ENCODE measurements at places on chromosomes 1 and 21. TPM values are rescaled to one million over a fixed set of nuclear protein-coding genes. Genes with fewer than 3 reads are reported as not detected.

DNA sequence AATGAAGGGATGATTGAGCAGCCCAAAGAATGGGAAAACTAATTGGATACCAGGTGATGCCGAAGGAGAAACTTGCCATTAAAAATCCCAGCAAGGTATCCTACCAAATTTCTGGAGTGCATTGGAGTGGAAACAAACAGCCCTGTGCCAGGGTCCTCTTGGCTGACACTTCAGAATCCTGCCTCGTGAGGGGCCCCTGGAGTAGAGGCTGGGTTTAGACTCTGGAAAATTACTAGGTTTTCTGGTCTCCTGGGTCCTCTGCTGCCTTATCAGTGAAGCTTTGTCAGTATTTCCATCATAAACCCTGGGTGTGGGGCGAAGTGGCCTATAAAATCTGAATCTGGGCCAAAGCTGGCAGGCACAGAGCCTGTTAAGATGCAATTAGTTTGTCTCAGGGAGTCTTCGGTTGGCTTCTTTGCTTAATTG is 289.2 kb upstream of the USP24 start:
- no peak for DNase-seq

- no peak for DNase-seq
These were observed 46.2 kb downstream of the TRABD2B start for GRCh38 chr1:47951026-47951425.

- no peak for DNase-seq
These were observed 34.7 kb downstream of the ADARB1 start for GRCh38 chr21:45108808-45109781.

DNA sequence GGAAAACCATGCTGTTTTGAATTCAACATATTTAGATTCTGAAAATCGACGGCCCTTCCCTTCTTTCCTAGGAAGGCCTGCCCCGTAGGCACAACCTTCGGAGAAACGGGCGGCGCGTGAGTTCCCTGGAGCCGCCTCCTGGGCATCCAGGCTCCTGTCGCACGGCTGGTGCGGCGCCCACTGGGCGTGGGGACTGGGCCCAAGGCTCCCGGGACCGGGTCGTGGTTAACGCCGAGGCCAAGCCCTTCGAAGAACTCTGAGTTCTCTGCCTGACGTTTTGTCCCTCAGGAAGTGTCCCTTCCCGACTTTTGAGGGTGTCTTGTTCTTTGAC is 19.2 kb upstream of the TBX15 start:
- no peak for DNase-seq

DNA sequence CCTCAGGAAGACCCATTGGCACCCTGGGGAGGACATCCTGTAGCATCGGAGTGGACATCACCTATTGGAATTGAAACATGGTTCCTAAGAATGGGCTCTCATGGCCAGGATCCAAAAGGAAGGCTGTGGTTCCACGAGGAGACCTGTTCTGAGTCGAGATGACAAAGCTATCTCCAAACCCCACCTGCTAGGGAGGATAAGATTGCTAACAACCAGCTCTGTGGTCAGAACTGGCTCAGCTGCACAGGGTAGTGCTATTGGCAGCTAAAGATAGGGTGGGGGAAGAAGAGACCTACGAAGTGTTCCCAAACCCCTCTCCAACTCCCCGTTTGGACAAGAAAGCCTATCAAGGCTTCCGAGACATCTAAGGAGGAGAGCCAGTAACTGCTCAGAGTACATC is 17.7 kb upstream of the C8B start:
- no peak for DNase-seq

- DNase-seq: no peak
These were observed 64.7 kb upstream of the HIVEP3 start for GRCh38 chr1:41983451-41983850.

- DNase-seq: no peak
These were observed 652.2 kb upstream of the USP24 start for GRCh38 chr1:55867304-55867843.

DNA sequence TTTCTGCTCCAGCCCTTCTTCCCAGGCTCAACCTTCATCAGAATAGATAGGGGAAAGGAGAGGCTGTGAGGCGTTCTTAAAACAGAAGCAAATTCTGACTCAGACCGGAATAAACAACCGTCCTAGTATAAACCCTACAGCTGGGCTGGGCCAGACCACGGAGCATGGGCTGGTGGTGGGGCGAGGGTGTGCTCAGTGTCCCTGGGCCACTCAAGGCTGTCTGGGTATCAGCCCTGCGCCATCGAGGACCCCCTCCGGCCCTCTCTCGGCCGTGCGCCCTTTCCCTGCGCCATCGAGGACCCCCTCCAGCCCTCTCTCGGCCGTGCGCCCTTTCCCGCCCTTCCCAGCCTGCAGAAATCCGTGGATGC is 36.0 kb downstream of the CAPN2 start:
- peak; percentile 57 for DNase-seq

DNA sequence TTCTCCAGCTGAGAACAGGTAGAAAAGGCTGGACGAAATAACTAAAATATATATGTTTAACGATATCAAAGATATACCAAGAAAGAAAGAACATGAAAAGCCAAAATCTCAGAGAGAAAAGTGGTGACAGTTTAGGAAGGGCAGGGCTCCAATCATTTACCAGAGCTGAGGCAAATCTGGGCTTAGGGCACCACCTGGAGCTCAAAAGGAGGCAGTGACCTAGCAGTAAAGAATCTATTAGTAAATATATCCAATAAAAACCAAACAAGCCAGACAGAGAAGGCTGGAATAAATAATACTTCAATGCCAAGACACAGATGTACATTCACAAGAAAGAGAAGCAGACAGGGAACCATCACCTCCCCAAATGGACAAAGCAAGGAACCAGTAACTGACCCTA is 43.5 kb downstream of the CHIA start:
- peak; percentile 39 for DNase-seq

- DNase-seq: no peak
These were observed 65.8 kb upstream of the VAMP3 start for GRCh38 chr1:7705048-7705907.

DNA sequence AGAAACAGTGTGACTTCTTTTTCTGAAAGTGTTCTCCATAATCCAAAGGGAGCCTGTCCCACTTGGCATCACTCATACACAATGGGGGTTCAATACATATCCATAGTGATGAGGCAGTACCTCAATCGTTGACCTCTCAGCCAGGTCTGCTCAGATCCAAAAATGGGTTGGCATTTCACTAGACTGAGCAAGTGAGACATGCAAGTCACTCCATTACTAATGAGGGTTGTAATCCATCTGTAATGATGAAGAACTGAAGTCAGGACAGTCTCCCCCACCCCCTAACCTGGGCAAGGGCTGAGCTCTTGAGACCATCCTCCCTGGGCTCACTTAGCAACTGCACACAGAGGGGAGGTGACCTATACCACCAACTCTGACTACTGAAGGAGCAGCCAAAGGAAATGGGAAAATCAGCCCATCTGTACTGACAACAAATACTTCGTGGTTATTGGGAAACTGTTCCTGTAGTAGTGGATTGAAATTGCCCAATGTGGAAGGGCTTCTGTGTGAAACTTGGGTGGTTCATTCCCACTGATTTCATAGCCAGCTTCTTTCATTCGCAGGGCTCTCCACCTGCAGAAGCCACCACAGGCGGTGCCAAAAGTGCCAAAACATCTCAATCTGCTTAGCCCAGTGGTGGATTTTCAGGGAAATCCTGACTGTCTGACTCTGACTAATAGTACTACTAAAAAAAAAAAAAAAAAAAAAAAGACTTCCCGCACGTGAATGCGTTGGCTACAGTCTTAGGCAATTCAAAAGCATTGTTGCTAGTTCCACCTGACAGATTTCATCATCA is 5.0 kb downstream of the NGF start:
- DNase-seq: no peak

DNA sequence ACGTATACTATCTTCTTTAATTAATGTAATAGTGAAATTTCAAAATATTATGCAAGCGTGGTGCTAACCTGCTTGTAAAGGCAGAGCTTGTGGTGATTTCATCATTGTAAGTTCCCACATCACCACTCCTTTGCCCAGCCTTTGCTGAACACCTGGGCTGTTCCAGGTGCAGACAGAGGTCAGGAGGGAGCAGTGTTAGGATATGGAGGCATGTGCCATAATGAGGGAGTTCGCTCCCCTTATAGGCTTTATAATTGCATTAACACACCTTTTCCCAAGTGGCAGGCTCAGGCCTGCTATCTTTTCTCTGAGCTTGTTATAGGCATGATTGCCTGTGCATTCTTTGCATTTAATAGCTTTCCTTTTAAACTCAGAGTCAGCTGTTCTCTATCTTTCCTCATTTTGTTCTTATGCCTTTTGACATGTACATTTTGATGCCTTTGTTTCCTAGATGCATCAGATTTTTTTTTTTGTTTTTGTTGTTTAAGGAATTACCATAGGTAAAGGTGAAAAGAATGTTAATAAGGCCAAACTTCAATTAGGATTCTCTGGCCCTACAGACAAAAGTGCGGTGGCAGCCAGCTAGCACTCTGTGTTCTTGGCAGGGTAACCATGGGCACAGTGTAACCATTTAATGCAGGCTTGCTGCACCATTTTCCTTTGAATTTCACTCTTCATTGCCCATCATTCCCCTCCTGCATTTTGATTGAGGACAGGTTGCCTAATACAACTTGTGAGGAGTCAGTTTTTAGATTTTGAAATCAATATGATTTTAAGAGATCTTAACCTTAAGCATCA is 12.6 kb downstream of the NPL start:
- DNase-seq: no peak

DNA sequence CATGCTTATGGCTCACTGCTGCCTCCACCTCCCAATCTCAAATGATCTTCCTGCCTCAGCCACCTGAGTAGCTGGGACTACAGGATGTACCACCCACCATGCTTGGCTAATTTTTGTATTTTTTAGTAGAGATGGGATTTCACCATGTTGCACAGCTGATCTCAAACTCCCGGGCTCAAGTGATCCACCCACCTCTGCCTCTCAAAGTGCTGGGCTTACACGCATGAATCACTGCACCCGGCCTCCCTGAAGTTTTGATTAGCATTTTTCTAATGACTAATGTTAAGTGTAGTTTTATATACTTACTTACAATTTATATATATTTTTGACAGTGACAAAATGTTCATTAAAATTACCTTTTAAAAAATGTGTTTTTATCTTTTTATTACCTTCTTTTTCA is 41.1 kb downstream of the ZNF678 start:
- no peak for DNase-seq

GRCh38 chr21:45015469-45015860 is 58.9 kb upstream of the ADARB1 start:
- DNase-seq: no peak

- no peak for DNase-seq
These were observed 247.9 kb downstream of the NPHP4 start for GRCh38 chr1:5744341-5744740.

DNA sequence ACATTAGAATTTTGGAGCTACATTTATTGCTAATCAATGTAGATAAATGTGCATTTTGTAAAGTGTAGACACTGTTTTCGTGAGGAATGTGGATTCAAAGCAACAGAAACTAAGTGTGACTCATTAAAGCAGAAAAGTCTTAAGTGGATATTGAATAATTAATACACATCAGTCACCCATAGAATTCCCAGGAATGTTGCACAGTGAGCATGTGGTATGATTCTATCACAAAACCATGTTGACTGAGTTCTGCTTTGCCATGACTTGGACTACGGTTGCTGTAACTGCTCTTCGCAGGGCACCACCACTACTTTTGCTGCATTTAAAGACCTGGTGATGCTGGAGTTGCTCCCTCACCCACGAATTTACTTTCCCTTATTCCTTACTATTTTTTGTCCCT is 471.8 kb downstream of the KCNT2 start:
- no peak for DNase-seq

- no peak for DNase-seq
These were observed 355.7 kb upstream of the DUSP10 start for GRCh38 chr1:222097588-222097987.

DNA sequence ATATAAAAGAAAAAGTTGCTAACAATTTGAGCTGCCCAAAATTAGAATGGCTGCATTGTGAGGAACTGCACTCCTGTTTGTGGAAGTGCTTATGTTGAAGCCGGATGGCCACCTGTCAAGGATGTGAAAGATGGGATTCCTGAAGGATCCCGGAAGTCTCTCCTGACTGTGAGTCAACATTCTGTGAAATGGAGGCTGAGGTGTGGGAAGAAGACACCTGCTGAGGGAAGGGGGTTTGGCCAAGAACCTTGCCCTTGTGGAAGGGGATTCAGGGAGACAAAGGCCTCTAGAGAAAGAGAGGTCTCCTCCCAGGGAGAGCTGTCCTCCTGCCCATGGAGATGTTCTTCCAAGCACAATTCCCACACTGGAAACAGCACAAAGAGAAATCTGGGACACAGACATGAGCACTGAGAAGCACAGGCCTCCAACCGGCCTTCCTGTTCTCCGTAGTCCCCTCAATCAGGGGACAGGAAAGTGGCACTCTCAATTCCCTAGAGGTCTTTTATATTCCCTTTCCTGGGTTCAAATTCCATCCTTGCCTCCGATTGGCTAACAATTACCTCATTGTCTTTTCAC is 70.5 kb downstream of the CD2 start:
- DNase-seq: no peak

DNA sequence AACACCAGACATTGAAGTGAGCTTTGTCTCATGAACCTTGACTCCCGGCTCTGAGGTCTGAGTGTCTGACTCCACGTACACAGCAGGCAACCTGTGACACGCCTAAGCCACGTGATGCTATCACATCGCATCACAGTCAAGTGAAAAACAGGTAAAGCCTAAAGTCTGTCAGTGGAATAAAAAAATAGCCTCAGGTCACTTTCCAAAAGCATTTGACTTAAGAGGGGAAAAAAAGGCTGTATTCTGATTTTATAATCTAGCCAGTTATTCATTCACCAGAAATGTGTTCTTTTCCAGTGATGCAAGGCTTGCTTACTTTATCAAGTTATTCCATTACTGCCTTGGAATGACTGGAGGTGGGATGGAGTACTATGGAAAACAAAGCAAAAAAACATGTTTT is 163.2 kb upstream of the HMCN1 start:
- DNase-seq: no peak

DNA sequence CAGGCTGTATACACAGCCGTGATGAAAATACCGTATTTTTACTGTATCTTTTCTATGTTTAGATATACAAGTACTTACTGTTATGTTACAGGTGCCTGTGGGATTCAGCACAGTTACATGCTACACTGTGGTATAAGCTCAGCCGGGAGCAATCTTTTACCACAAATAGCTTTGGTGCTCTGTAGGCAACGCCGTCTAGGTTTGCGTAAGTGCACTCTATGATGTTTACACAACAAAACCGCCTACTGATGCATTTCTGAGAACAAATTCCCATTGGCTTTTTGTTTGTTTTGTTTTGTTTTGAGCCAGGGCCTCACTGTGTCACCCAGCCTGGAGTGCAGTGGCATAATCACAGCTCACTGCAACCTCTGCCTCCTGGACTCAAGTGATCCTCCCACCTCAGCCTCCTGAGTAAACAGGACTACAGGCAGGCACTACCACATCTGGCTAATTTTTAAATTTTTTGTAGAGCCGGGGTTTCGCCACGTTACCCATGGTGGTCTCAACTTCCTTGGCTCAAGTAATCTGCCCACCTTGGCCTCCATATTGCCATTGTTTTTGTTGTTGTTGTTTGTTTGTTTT is 81.0 kb downstream of the SCCPDH start:
- no peak for DNase-seq

- no peak for DNase-seq
These were observed 300.5 kb downstream of the BRINP2 start for GRCh38 chr1:177471244-177471643.

Gene INSRR
- total RNA-seq: not detected

Gene DDR2
- total RNA-seq: 2.1 TPM

Gene TIE1
- total RNA-seq: 667 TPM

Gene CRNN
- total RNA-seq: not detected

Gene GBP5
- total RNA-seq: 0.25 TPM

Gene ILDR2
- under 0.01 TPM for total RNA-seq

Gene FHAD1
- under 0.01 TPM for total RNA-seq

Gene ANP32E
- 10.0 TPM for total RNA-seq

Gene IL19
- total RNA-seq: not detected

Gene GREM2
- not detected for total RNA-seq

Gene TRAPPC3
- total RNA-seq: 72.7 TPM

Gene ATP1A4
- total RNA-seq: not detected
